ENCODE measurements at places on chromosomes 6 and 20.

DNA sequence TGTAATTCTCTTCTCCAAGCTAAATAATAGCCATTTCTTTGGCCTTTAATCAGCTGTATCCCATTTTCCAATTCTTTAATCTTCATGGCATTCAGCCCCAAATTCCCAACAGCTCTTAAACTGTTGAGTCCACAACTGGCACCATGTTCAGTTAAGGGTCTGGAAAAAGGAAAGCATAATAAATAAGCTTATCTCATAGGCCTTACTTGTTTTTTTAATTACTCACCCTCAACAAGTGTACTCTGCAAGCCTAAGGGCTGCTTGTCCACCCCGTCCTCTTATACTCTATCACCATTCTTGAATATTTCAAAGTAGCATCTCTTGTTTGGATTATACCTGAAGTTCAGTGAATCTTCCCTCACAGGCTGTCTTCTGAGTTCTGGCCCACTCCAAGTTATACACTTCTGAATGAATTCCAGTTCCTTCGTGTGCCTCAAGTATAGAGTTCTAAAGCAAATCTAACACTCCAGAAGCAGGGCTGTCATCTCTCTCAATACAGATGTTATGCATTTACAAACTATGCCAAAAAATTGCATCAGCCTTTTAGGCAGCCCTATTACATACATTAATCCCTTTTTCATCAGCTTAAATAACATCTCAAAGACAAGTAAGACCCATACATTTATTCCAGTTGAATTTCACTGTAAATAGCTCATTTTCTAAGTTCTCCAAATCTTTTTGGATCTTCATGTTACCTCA lies 98.7 kb downstream of the COL21A1 start:
- DNase-seq, result no peak

GRCh38 chr6:38215651-38216311 lies 396.3 kb downstream of the ZFAND3 start:
- DNase-seq, result no peak

- no peak for DNase-seq
Observed at GRCh38 chr6:144661116-144661806, 376.1 kb downstream of the UTRN start.

DNA sequence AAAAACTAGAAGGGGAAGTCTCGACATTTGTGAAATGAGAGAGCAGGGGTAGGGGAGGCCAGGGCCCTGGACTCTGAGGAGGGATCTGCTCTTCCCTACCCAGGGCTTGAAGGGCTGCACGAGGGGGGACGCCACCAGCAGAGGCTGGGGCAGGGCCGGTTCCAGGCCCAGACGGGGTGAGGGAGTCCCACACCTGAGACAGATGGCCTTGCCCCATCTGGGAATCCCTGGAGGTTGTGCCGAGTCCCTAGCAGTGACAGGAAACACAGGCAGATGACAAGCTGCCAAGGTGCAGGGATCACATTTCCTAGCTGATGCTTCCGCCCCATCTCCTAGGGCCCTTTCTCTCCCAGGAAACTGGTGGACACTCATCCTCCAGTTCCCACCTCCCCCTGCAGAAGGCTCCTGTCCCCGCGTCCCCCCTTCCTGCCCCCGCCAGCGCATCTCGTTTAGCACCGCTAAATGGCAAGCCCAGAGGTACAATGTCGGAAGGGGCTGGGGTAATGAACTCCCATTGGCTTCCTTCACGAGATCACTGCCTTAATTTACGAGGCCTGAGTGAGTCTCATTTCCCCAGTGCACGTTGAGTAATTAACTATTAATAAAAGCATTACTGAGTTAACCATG lies 35.2 kb upstream of the CDH22 start:
- DNase-seq, result no peak

- DNase-seq, result no peak
Observed at GRCh38 chr6:160178271-160178670, 56.7 kb downstream of the SLC22A1 start.

DNA sequence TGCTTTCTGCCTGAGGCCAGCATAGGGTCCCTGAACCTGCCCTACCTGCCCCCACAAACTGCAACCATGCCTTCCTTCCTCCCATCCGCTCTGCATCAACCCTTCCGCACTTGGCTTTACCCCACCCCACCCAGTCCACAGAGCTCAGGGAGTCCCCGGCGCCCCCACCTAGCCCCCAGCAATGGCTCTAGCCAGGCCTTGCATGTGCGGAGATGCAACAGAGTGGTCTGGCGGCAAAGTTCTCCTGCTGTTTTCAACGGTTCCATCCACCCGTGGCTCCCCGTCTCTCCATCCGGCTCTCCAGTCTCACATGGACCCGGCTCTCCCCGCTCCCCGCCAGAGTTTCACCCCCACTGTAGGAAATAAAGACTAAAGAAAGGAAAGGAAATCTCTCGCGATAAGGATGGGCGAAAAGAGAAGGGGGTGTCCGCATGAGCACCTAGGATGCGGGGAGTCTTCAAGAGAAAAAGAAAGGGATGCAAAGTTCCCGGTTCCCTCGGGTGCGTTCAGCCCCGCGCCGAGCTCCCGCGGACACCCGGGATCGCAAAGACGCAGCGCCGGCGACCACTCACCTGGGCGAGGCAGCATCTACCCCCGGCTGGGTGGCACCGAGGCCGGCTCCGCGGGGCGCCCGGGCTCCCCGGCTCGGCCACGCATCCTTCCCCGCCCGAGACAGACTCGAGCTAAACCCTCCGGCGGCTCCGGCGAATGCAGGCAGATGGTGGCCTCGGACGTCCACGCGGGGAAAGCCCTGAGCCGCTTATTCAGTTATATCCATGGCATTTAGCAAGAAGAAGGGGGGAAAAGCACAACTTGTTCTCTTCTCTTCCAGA lies 579 bp downstream of the LRFN2 start:
- DNase-seq, result peak; percentile 16

DNA sequence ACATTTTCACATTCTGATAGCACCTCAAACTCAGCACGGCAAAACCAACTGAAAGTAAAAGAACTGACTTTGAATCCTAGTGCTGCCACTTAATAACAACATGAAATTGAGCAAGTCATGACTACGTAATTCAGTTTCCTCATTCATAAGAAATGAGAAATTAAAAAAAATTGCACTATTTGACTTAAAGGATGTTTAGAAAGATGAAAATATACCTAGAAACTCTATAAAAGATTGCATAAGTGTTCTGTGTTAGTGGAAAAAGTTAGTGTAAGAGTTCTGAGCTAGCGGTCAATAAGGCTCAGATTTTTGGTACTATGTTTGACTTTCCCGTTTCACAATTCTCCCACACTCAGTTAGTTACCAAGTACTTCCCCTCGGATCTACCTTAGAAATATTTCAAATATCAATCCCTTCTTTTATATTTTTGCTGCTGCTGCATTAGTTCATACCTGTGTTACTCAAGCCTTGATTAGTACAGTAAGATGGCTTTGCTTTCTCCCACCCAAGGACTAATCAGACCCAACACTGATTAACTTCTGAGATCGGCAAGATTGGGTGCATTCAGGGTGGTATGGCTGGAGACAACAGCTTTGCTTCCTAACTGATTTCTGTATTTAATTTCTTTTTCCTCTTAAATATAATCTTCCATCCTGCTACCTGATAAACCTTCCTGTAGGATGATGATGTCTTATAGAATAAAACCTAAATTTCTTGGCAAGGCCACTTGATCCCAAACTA lies 25.9 kb downstream of the ECHDC1 start:
- DNase-seq, result no peak

GRCh38 chr6:116812051-116812650 lies 16.7 kb downstream of the GPRC6A start:
- no peak for DNase-seq

- DNase-seq, result no peak
Observed at GRCh38 chr6:7687145-7688111, 38.5 kb upstream of the BMP6 start.

DNA sequence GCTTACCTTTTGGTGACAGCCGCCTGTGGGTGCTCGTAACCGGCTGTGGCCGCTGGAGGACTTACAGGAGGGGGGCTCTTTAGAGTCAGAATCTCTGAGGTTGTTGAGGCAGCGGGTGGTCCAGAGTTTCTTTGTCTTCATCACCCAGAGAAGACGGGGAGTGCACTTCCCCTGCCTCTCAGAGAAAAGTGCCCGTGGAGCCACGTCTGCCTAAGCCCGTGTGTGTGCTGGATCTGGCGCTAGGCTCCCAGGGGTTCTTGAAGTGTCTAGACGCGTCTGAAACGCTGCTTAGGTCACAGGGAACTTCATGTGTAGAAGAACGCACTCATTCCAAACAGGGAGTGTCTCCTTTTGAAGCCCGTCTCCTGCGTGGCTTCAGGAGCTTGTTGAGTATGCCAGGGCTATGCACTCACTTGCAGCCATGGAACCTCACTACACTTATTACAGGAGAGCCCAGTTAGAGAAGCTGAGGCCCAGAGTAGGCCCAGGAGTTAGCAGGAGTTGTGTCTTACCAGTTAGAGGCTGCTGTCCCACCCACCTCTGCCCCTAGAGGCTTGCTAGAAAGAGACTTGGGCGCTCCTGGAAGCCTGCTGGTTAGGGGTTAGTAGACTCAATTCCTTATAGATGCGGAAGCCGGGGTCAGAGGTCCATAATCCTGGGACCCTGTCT lies 1.3 kb downstream of the LSM14B start:
- no peak for DNase-seq

GRCh38 chr6:113340371-113340770 lies 516.8 kb upstream of the MARCKS start:
- no peak for DNase-seq

DNA sequence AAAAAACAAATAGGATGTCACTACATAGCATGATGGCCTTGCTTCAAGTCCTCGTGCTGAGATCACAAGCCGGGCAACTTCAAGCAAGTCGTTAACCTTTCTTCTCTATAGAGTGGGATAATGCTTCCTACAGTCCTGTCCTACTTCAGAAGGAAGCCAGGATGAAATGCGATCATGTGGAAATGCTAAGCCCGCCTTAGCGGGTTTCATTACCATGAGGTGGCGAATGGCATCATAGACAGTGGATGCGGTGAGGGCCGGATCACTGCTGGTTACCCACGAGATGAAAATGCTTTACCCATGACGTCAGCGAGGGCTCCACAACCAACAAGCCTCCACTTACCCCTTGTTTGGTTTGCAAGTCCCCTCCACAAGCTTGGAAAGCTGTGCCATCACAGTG lies 206.4 kb downstream of the TBXT start:
- no peak for DNase-seq

DNA sequence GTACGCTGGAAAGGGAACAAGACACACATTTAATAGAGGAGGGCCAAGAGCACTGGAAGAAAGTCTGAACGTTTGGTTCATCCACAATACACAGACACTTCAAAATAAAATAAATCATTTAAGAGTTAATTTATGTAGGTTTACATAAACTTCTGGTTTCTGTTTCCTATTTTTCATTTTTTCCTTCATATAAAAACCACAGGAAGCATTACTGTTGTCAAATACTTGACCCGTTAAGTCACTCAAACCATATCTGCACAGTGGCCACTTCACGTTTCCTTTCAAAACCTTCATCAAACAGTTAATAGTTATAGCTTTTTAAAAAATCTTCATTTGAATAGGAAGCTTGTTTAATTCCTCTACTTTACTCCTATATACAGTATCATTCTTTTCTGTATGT lies 257.6 kb upstream of the THEMIS start:
- no peak for DNase-seq

DNA sequence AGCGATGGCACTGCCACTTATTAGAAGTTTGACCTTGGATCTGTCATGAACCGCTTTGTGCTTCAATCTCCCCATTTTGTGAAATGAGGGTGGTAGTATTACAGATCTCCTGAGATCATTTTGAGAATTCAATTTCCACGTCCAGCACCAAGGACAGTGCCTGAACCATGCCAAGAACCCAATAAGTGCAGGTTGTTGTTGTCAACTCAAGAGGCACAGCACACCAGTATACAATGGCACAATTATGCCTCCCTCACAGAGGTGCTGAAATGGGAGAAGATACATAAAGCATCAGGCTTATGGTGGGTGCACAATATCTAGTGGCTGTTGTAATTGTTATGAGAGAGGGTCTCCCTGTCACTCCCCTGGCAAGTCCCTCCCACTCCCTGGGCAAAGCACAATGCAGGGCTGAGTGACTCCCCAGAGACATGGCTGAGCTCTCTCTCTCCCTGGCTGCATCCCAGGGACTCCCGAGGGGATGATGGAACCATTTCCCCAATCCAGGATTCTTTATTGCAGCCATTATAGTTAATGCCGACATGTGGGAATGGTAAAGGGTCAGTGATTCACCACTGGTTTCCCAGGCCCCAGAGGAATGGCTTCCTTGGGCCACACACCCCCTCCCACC lies 78.7 kb downstream of the CDH22 start:
- peak; percentile 35 for DNase-seq

- no peak for DNase-seq
Observed at GRCh38 chr6:66675906-66676305, 968.9 kb upstream of the EYS start.

GRCh38 chr6:101011186-101011585 lies 130.1 kb upstream of the ASCC3 start:
- peak; percentile 83 for DNase-seq

DNA sequence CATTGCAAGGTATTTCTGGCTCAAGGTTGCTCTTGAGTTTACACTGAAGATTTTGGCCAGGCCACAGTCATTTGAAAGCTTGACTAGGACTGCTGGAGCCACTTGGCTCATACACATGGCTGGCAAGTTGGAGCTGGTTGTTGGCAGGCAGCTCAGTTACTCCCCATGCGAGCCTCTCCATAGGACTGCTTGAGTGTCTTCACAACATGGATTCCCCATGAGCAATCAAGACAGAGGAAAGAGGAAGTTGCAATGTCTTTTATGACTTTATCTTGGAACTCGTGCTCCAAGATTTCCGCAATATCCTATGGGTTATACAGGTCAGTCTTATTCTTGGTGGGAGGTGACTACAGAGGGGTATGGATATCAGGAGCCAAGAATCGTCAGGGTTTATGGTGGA lies 1.4 kb upstream of the MANBAL start:
- no peak for DNase-seq

GRCh38 chr6:87798393-87799278 lies 96.6 kb upstream of the AKIRIN2 start:
- DNase-seq, result no peak

DNA sequence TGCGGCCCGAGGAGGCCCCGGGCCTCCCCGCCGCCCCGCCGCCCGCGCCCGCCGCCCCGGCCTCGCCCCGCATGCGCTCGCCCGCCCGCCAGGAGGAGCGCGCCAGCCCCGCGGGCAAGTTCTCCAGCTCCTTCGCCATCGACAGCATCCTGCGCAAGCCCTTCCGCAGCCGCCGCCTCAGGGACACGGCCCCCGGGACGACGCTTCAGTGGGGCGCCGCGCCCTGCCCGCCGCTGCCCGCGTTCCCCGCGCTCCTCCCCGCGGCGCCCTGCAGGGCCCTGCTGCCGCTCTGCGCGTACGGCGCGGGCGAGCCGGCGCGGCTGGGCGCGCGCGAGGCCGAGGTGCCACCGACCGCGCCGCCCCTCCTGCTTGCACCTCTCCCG lies 1.5 kb downstream of the FOXQ1 start:
- DNase-seq, result no peak

Data from DND-41 (cell line).